Colonic mucosa (tissue), 4 donors: ENCODE measurements at places on chromosomes 11 and 22. TPM values are rescaled to one million over a fixed set of nuclear protein-coding genes. Genes with fewer than 3 reads are reported as not detected.

The LARGE2 gene
- 4.1 TPM for total RNA-seq

The SYT9 gene
- 0.07 TPM for total RNA-seq

The E2F8 gene
- total RNA-seq = 26.8 TPM

The NUP98 gene
- total RNA-seq = 76.7 TPM

The KCNE3 gene
- 31.9 TPM for total RNA-seq

The KRTAP5-1 gene
- total RNA-seq = not detected

The CEP126 gene
- total RNA-seq = 3.6 TPM

The CCDC15 gene
- 2.5 TPM for total RNA-seq

The DEPDC7 gene
- total RNA-seq = 6.1 TPM

The PAFAH1B2 gene
- total RNA-seq = 80.5 TPM

The HPX gene
- total RNA-seq = 5.3 TPM

The OR52N1 gene
- not detected for total RNA-seq

DNA sequence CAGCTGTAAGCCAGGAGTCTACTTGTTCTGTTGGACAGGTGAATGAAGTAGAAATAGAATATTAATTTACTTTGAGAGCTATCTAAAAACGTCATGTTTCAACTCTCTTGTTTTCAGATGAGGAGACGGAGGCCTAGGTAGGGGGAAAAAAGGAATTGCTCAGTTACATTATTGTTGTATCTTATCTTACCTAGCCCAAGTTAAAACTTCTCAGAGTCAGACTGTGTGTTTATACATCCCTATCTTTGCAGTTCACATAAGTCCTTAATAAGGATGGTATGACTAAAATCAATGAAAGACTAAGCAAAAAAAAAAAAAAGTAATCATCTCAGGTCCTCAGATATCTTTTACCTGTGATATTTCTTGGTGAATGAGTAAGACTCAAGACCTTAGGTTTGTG is 62.8 kb downstream of the TEAD1 start:
- no peak for DNase-seq

DNA sequence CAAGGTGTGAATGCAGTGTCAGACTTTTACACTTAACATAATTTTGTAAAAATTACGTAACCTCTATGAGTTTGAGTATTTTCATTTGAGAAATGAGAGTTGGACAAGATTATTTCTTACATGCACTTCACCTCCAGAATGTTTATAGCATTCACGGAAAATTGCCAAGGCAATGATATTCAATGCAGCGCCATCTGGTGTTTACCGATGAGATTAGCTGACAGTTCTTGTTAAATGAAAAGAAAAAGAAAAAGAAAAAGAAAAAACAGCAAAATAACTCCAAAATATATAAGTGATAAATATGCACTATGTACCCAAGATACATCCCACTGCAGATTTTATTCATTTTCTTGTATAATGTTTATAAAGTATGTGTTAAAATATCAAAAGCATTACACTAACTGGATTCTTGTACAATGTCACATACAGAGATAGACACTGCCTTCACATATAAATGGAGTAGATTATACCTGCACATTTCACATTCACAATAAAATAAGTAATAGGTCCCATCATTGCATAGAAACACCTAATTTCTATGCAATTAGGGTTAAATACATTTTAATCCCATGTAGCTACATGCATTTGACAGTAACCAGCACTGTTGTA is 976.3 kb upstream of the FAT3 start:
- DNase-seq = peak; percentile 17

DNA sequence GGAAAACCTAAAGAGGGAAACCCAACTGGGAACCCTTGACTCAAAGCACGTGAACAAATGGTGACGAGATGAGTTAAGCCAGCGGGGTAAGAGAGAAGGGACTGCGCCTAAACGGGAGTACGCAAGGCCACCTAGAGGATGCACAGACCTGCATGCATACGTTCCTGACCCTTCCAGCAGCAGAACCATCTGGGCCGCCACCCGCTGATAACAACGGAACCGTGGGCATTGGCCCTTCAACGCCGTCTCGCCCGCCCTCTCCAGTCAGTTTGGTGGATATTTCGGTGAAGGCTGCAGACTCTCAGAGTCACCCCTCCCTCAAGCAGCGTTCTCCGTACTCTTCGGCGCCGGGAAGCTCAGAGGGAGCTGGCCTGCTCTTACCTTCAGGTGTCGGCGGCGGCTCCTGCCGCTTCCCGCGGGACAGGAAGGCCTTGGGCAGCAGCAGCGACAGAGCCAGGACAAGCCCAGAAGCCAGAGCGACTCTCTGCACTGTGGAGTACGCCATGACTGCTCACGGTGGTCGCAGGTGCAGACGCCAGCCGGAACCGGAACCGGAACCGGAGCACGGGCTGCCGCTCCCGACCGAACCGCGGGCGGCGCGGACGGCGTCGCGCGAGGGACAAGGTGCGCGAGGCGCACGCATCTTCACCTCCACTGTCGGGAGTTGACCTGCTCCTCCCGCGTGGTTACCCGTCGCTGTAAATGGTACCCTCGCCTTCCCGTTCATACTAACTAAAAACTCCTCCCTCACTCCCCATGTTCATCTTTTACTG is at the start of gene RIC3:
Gene RIC3, minus strand, starts transcription at position 541 of the 773 bp plus-strand sequence. Its CDS starts 36 bp downstream, at position 505.
- DNase-seq = no peak

DNA sequence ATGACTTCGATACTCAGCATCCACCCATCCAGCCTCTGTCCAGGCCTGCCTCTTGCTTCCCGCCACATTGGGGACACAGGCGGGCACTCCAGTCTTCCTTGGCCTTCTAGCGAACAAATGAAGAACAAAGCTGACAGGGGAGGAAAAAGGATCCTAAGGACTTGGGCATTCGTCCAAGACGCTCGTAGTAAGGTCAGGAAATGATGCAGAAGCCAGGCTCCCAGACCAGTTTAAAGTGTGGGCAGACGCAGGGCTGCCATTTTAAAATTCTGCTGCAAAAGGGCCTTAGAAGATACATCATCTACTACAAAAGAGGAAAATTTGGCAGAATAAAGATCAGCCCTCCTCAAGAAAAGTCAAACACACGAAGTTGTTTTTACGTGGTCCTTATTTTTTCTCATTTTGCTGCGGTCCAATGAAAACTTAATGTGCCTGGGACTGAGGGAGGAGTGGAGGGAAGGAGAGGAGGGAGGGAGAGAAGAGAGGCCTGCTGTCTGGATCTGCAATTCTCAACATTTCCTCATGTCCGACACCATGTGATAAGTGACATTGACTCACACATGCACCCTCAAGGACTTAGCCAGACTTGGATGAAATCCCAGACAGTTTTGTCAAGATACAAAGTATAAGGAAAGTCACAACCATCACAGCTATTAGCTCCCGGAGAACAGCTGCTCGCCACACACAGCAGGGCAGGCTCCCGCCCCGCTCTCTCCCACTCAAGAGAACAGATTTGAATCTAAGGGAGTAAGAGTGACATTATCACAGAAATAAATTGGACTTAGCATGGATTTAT is 5.7 kb downstream of the DNAL4 start:
- peak; percentile 26 for DNase-seq

DNA sequence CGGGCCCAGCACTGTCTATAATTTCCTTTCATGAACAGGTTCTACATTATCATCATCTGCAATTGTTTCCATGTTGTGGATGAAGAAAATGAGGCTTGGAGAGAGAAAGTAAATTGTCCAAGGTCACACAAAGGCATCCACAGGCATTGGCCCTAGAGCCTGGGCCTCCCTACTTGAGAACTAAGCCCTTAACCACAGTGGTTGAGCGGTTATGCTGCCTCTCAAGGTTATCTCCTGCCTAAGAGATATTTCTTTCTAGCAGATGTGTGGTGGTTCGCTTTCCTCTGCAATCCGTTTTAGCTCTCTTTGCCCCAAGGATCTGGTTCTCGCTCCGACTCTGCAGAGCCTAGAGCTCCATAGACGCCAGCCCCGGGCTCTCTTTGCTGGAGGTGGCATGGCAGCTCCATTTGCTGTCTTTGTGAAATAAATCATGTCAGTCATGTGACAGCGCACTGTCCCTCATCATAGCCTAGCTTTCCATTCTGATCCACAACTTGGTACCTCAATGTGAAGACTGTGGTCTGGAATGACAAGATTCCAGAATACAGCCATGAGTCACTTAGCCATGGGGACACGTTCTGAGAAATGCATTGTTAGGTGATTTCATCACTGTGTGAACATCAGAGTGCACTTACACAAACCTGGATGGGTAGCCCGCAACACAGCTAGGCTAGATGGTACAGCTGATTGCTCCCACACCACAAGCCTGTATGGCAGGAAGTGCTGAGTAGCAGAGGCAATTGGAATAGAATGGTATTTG is 27.2 kb downstream of the RPS6KA4 start:
- no peak for DNase-seq

GRCh38 chr11:72950685-72951084 is 136.5 kb downstream of the ATG16L2 start:
- DNase-seq = no peak

DNA sequence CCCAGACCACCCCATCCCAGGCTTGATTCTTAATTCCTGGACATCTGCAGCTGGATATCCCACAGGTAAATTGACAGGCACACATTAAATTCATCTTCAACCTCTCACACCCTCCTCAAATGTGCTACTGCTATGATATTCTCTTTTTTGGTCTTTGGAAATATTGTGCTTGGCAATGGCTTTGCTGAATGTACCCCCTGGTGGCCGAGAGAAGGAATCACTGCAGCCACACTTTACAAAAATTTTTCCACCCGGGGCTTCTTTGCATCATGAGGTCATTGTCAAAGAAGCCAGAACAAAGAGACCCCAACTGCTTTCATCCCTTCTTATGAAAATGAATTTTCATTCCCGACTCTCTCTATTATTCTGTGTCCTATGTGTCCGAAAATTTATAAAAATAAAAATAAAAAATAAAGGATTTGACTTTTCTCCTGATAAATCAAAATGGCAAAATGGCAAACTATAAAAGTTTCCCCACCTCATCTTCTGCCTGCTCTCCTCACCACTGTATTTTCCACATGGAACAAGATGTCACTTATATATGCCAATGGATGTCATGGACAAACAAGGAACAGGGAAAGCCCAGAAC is 15.0 kb upstream of the CYB5R2 start:
- no peak for DNase-seq

DNA sequence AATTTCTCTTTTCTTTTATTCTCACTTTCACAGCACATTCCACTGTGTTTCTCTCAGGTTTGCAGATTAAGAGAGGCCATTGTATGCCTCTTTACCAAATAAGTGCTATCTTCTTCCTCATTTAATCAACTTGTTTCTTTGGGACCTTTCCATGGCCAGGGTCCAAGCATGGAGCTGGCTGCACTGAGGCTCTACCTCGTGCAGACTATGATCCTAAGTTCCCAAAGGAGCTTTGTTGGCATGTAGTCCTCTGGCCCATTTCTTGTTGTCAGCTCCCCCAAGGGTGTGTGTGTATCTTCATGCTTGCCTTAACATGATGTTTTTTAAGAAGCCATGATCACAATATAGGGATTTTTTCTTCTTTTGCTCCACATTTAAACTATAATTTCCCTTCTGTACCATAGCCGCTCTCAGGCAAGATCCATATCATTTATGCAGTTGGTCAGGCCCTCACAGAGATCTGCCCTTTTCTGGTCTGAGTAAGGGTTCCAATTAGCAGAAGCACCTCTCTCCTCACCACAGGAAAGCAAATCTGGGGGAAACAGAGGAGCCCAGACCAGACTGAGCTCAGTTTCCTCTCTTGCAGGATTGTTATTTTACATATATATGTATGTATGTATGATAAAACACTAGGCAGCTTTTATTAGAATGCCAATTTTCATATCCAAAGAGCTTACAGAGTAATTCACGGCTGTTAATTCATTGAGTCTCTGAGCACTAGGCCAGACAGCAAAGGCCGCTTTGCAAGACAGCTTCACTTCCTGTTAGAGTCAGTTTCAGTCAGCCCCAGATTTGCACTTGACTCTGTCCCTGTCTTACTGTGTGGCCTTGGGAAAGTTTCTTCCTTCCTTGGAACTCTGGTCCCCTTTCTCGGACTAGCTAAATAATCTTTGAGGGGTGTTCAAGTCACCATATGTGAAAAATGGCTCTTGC is 34.3 kb downstream of the CYB5R2 start:
- no peak for DNase-seq

DNA sequence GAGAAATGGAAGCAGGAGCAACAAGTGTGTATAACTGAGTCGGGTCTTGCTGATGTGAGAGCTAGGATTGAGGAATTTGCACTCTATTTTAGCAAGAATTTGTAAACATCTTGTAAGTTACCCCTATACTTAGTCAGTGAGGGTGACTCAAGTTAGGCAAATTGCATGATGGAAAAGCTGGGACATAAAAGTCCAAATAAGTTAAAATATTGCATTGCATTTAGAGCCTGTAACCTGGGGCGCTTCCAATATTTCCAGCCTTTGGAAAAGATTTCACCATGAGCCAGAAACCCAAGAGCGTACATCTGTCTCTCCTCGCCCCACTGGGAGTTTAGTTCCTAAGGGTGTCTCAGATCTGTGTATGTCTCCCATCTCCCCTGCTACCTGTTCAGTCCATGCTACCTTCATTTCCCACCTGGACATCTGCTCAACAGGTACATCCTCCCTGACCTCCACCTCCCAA is 37.0 kb upstream of the ACCSL start:
- peak; percentile 12 for DNase-seq

DNA sequence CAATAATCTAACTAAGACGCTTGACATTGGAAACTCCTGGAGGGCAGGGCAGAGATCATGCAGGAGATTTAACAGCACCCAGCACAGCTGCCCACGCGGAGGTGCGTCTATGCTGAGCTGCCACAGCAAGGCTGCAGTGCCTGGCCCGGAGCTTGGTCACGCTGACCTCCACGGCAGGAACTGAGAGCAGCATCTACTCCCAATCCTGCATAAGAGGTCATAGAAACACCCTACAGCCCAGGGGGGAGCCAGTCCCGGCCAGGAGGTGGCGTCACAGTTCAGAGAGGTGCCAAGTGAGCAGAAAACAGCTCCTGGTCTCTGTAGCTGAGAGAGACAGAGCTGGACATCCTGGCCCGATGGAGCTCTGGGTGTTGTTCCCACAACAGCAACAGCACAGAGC is 121.1 kb upstream of the TMEM45B start:
- peak; percentile 38 for DNase-seq

DNA sequence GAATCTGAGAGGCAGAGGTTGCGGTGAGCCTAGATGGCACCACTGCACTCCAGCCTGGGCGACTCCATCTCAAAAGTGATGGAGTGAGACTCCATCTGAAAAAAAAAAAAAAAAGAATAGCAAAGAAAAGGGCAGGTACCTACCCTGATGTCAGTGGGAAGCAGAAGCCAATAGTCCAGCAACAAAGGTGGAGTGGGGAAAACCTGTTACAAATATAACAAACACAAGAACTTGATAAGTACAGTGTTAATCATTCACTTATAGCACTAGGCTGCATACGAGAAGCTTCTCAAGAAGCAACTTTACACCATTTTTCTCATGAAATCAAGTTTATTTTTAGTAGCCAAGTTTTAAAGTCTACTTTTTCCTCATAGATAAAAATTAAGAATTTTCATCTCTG is 62.5 kb upstream of the YWHAH start:
- DNase-seq = no peak
